NCI-H524 (cell line): ENCODE measurements at places on chromosomes 12 and 14.

DNA sequence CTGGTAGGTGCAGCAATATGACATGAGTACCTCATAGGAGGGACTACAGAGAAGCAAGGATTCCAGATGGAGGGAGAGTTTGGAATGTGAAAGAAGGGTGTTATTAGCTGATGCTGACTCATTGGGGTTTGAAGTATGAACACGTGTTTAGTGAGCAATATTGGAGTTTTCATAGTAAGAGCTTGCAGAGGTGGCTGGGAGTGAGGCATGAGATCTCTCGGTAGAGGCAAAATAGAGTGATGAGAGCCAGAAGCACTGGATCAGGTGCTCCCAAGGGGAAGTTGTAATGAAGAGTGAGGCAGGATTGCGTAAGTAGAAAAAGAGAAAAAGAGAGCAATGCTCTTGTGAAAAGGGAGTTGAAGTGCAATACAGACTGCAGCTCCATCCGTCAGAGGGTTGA is 42.1 kb downstream of the MGST1 start:
- DNase-seq = no peak

DNA sequence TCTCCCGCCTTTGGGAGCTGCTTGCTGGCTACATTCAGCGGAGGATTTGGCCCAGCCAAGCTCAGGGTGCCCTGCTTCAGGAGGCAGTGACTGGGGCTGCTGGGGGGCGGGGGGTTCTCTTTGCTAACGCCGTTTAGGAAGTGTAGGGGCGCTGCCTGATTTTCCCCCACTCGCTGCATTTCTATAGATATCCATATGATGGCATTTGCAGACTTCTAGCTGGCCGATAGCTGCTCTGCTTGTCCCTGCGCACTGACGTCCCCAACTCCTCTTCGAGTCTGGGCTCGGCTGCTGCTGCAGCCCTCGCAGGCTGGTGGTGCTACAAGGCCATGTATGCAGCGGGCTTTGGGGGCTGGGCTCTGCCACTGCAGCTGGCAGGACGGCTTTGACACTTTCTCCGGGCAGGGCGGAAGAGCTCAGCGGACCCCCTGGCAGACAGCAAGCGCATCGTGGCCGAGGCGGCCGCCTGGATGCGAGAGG is 3.1 kb downstream of the LRFN5 start:
- peak; percentile 99 for DNase-seq

DNA sequence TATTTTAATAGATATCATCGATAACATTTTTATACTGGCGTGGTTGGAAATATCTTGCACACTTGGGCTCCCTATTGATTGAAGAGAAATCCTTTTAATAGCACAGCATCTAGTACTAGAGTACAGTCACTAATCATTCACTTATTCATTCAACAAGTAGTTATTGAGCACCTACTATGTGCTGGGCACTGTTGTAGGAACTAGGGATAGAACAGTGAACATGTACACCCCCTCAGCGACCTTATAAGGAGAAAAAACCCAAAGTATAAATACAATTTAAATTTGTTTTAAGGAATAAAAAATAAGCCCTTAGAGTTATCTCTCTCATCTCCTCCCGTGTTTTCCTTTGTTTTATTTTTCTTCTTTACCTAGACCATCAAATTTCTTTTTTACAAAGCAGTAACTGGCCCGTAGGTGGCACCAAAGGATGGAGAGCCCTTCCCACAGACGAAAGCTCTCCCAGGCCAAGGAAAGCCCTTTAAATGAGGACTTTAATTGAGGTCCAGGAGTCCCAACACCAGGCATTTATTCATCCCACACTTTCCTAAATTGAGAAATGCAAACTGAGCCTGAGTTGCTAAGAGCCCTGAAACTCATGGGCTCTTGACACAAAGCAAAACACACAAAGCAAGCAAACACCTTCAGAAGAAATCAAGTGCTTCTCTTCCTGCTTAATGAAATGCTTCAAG is 29.0 kb downstream of the PEBP1 start:
- DNase-seq = peak; percentile 34

DNA sequence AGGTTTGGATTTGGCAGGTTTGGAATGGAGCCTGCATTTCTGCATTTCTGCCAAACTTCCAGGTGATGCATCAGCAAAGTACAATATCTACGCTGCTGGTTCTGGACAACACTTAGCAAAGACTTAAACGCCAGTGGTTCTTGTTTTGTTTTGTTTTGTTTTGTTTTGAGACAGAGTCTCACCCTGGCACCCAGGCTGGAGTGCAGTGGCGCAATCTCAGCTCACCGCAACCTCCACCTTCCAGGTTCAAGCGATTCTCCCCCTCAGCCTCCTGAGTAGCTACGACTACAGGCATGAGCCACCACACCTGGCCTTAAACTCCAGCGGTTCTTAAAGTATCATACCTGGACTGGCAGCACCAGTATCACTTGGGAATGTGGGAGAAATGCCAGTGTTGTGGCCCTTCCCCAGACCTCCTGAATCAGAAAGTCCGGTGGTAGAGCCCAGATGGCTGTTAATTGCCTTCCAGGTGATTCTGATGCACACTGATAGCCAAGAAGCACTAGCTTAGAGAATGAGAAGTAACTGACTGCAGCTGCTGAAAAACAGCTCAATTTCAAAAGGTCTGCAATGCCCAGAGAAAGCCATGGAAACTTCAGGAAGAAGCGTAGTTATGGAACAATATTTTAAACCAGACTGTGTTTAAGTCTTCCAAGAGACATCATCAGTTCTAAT is 114.8 kb upstream of the FOXN3 start:
- peak; percentile 55 for DNase-seq

- no peak for DNase-seq
These were observed 48.9 kb downstream of the ABCC9 start for GRCh38 chr12:21892341-21892740.

DNA sequence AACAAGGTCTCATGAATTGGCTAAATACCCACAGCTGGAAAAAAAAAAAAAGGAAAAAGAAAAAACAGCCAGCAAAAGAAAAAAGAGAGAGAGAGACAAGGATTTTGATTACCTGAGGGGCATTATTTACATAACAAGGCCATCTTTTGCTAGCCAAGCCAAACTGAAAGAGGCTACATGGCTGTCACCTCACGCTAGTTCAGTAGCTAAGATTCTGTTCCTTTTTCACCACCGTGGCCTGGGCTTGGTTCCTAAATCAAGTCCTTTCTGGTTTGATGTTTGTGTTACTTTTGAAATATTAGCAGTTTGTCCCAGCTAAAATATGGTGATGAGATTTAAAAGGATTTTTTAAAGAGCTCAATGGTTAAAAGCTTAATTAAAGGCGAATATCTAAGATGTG is 2.0 kb upstream of the SDS start:
- DNase-seq = no peak

DNA sequence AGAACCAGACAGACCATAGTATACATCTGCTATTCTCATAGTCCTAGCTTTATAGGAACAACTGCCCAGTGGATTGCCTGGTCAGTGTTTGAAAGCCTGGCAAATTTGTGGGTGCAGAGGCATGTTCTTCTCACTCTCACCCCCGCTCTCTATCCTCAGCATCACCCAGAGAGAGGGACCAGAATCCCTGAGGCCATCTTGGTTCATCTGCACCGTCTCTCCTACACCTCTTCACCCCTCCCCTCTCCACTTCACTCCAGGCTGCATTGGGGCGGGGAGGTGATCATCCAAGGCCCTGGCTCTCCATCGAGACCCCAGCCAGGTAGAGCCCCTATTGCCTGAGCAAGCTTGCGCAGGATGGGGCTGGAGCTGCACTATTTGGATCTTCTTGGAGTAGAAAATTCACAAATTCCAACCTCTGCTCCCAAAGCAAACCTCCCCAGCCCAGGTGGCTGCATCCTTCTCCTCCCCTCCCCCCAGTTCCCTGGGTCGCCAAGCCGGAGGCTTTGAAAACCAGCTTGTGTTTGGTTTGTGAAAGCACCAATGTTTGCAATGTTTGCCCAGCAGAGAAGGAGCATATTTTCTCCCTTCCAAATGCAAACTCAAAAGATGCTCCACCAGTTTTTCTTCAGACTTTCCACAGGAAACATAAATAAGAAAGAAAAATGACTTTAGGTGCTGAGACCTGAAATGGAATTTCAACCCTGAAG is 18.6 kb upstream of the COL2A1 start:
- DNase-seq = no peak

DNA sequence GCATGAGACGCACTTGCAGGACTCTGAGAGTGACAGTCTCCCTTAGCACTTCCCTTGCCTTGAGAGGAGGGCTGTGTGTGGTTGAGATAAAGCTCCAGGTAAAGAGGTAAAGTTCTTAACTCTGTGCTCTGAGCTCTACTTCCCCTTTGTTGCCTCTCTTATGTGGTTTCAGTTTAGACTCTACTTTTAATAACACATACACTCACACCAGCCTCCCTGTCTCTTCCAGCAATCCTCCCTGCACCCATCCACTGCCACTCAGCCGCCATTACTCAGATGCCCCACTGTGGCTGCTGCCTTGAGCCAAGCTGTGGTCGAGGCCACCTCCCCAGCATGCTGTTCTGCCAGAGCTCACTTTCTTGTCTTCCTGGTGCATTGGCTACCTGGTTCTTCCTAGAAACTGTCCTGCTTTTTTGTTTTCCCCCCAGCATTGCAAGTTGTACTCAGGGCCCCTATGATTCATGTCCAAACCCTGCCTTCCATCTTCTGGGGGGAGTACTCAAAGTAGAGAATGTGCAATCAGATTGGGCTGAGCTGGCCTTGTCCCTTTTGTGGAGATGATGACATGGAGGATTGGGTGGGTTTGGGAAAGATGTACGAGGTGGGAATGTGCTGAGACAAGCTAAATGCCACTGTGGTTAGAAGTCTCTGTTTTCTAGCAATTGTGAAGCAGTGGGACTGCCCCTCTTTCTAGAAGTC is 115.5 kb upstream of the PARP11 start:
- DNase-seq = no peak

- no peak for DNase-seq
These were observed 7.9 kb downstream of the OTOGL start for GRCh38 chr12:80107221-80107620.

- DNase-seq = peak; percentile 45
These were observed 803 bp downstream of the STK38L start for GRCh38 chr12:27244689-27245488.

GRCh38 chr12:10289005-10289754 is 18.5 kb upstream of the KLRD1 start:
- no peak for DNase-seq

DNA sequence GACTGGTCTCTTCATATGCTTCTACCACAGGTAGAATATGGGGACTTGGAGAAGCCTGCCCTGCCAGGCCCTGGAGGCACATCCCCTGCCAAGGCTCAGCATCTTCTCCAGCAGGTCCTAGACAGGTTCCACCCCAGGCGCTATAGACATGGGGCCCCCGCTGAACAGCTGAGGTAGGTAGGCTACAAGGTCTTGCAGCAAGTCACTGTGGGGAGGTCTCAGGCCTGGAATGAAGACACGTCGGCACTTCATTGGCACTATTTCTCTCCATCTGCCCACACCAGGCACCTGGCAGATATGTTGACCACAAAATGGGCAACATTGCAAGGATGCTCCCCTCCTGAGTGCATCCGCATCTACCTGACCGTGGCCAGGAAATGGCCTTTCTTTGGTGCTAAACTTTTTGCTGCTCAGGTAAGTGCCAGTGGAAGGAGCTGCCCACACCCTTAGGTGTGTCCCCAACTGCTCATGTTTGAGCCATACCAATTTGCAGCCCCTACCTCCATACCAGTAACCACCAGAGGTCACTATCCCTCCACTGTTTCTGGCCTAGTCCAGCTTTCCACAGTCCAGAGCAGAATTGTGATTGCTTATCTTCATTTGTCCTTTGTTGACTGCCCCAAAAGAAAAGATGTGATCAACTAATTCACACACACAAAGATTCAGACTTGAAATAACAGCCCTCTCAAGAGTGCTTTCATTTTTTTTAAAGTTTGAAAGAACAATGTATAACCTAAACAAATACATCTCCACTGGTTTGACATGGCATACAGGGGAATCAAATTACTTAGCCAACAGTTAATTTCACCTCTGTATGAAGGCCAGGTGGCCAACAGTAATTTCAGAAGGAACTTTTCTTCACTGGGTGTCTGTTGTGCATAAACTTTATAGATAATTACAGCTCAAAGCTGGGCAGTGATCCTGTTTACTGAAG is 16.1 kb downstream of the PIGH start:
- DNase-seq = peak; percentile 17

DNA sequence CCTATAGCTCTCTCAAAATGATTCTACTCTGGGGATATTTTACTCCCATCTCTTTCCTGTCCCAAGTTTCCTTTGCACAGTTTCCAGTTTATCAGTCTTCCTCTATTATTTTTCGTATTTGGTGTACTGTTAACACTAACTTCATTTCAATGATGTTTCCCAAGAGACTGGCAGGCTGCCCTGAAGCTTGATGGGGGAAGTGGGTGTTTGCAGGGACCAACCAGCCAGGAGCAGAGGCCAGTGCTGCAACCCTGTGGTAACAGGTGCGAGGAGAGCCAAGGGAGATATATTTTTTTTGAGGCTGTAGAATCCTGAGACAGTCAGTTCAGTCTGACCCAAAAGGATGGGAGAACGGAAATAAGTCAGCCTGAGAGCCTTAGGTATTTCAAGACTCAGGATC is 11.8 kb upstream of the CEBPE start:
- no peak for DNase-seq

- DNase-seq = peak; percentile 33
These were observed 84.9 kb downstream of the RTN1 start for GRCh38 chr14:59785629-59786028.

GRCh38 chr12:96204381-96204780 is 10.2 kb downstream of the ELK3 start:
- DNase-seq = no peak

- no peak for DNase-seq
These were observed 103.6 kb upstream of the ATF7IP start for GRCh38 chr12:14261861-14262260.

DNA sequence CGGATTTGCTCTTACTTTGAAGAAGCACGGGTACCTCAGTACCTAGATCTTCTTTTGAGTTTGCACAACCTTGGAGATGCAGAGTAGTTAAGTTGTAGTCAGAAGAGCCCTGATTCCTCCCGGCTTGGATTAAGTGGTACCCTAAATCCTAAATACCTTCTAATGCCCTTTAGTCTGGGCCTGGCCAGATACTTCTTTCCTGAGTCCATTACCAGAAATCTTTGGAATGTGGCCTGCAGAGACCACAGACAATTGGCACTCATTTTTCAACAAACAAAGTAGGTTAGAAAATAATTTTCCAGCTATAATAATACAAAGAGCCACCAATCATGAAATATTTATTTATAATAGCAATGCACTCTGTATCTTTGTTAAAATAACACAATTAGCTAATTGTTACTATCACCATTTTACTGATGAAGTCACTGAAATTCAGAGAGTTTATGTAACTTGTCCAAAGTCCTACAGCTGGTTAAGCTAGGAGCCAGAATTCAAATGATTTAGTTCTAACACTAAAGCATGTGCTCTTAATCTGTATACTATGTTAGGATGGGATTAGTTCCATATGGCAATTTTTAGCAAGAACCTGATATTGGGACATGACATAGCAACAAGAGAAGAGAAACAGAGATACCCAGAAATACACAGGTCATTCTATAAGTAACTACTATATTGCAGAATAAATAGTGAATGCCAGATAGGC is 132.1 kb upstream of the PDZRN4 start:
- peak; percentile 5 for DNase-seq

GRCh38 chr14:80996049-80996901 is 40.9 kb downstream of the TSHR start:
- peak; percentile 90 for DNase-seq
